ENCODE measurements at places on chromosomes 4 and X. TPM values are rescaled to one million over a fixed set of nuclear protein-coding genes. Genes with fewer than 3 reads are reported as not detected.

MAGED4B gene
- 65.6 TPM for polyA plus RNA-seq

RAB39B gene
- polyA plus RNA-seq: 2.8 TPM

GUCY1B1 gene
- polyA plus RNA-seq: 59.1 TPM

F8A1 gene
- polyA plus RNA-seq: 23.4 TPM

MAGEB10 gene
- polyA plus RNA-seq: not detected

Measured in renal pelvis (tissue), 12 donors.